ENCODE measurements at places on chromosomes 12 and 14. TPM values are rescaled to one million over a fixed set of nuclear protein-coding genes. Genes with fewer than 3 reads are reported as not detected.

- no peaks in the 10 kb centered on the region for H3K36me3 ChIP-seq
- peak; percentile 16 for DNase-seq
- H3K27me3 ChIP-seq = no peaks in the 10 kb centered on the region
- no peaks in the 10 kb centered on the region for H3K4me1 ChIP-seq
Measured at GRCh38 chr12:41465526-41465925, 277.4 kb downstream of the PDZRN4 start.

DNA sequence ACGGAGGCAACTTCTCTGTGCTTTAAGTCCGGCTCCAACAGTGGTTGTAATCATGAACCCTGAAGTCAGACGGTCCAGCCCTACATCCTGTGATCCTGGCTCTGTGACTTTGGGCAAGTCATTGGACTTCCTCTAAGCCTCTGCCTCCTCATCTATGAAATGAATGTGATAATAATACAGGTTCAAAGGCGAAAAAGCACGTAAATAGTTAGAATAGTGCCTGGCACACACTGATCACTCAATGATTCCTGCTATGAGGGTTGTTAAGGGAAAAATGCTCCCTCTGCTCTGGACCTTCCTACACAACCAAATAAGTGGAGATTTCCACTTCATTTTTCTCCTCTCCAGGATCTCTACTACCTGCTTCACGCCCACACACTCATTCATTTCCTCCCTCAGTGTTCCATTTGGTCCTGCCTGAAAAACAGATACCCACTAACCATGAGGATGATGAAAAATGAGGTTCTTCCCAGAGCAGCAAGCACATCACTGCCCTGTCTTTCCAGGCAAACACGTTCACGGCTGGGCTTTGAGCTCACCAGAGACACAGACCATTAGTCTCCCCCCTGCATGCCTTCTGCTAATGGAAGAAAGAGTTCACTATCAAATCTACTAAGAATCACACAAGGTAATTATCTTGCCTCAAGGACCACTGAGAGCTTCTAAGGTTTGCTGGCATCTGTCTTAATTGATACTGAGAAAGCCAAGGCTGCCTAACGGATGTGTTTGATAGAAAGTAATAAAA is 13.2 kb downstream of the NUAK1 start:
- no peak for DNase-seq
- no peak overlapping the region for H3K4me3 ChIP-seq
- no peaks in the 10 kb centered on the region for H3K27me3 ChIP-seq
- H3K4me1 ChIP-seq = peaks cover 14% of the 10 kb centered on the region
- no peaks in the 10 kb centered on the region for H3K36me3 ChIP-seq

MANSC1 gene
- 1.9 TPM for polyA plus RNA-seq

DNA sequence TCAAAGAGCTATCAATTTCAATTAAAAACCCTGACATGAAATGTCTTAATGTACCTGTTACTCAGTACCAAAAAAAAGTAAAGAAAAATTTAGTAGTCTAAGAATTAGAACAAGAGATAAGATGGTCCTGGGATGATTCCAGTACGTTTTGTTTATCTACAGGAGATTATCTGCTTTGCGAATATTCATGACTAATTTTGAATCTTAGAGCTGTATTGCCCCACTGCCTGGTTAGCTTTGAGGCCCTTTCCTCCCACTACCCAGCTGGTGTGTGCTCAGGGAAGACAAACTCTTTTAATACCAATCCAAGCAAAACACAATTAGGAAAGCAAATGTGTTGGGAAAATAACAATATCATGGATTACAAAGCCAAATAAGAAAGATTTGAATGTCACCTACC is 263.5 kb downstream of the FOXG1 start:
- H3K4me3 ChIP-seq = no peak overlapping the region
- peak; percentile 59 for DNase-seq
- H3K4me1 ChIP-seq = peaks cover 7% of the 10 kb centered on the region
- no peaks in the 10 kb centered on the region for H3K36me3 ChIP-seq
- H3K27me3 ChIP-seq = no peaks in the 10 kb centered on the region
- no peak overlapping the region for H3K27ac ChIP-seq

DNA sequence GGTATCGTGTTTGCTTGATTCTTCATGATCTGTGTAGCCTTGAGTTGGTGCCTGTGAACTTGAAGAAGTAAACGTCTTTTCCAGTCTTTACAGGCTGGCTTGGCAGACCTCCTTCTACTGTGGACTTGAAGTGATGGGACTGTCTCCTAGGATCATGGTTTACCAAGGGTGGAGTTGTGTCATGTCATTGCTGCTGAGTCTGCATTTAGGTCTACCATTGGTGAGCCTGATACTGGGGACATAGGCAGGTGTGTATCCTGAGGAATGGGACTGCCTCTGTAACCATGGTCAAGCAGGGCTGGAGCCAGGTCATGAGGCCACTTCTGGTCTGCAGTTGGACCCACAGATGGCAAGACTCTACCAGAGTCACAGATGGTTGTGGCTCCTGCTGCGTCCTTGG is 20.7 kb upstream of the PPP1R12A start:
- no peaks in the 10 kb centered on the region for H3K4me1 ChIP-seq
- no peak overlapping the region for H3K4me3 ChIP-seq
- no peaks in the 10 kb centered on the region for H3K36me3 ChIP-seq
- H3K27me3 ChIP-seq = no peaks in the 10 kb centered on the region

- no peaks in the 10 kb centered on the region for H3K4me1 ChIP-seq
- H3K36me3 ChIP-seq = peaks cover 11% of the 10 kb centered on the region
- no peaks in the 10 kb centered on the region for H3K27me3 ChIP-seq
- no peak overlapping the region for H3K4me3 ChIP-seq
- no peak for DNase-seq
Measured at GRCh38 chr12:123164222-123164621, 13.3 kb upstream of the PITPNM2 start.

DNA sequence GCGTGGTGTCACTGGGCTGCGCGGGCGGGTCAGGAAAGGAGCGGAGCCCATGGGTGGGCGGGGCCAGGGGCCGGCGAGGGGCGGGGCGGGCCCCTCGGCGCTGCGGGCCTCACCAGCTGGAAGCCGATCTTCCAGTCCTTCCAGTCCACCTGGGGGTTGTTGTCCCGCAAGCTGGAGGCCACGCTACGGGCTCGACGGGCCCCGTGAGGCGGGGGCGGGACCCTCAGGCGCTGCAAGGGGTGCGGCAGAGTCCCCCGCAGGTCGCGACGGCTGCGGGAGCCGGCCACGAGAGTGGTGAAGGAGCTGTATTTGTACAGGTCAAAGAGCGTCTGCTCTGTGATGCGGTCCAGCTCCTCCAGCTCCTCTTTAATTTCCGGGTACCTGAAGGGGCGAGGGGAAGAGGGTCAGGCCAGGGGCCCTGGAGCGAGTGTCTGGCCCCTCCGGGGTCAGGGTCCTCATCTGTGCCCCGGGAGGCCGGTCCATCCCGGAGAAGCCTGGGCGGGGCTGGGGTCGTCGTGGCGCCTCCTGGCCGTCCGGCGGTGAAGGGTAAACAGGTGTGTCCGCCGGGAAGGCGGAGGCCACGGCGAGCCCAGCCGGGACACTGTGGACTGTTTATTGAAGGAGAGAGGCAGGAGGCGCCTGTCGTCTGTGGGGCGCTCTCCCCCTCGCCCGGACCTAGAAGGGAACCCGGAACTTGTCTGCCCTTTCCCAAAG is 11.9 kb downstream of the SCNN1A start:
- H3K27ac ChIP-seq = peak overlapping the region; percentile 4
- peaks cover 7% of the 10 kb centered on the region for H3K4me1 ChIP-seq
- DNase-seq = peak; percentile 28
- H3K27me3 ChIP-seq = no peaks in the 10 kb centered on the region
- H3K4me3 ChIP-seq = peak overlapping the region; percentile 50

CLEC4C gene
- not detected for polyA plus RNA-seq

CD69 gene
- polyA plus RNA-seq = not detected

TAS2R30 gene
- polyA plus RNA-seq = not detected

DNA sequence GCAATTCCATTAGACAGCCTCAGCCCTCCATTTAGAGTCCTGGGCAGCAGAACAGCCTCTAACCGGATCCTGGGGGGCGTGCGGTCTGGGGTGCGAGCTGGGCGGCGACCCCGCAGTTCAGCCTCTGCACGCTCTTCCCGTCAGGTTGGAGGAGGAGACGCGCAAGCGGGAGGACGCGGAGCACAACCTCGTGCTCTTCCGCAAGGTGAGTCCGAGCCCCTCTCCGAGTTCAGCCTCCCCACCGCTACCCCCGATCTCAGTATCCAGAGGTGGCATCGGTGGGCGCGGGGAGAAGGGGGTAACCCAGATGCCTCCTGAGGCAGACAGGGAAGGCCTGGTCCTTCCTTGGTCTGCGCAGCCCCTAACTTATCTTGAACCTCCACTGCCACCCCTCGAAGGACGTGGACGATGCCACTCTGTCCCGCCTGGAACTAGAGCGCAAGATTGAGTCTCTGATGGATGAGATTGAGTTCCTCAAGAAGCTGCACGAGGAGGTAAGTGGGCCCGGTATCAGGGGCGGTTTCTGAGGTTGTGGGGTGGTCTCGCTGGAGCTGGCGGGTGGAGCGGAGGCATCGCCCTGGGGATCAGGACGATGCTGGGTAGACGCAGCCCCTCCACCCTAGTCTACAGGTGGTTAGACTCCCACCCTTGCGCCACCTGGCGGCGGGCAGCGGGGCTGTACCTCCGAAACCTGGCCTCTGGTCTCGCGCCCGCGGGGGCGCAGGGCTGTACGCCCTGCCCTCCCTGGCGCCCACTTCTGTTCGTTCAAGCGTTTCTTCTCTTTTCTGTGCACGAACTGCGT is 1.3 kb downstream of the PRPH start:
- DNase-seq = no peak
- H3K4me1 ChIP-seq = peaks cover 7% of the 10 kb centered on the region
- H3K4me3 ChIP-seq = no peak overlapping the region
- peaks cover 61% of the 10 kb centered on the region for H3K27me3 ChIP-seq
- no peaks in the 10 kb centered on the region for H3K36me3 ChIP-seq
- H3K27ac ChIP-seq = no peak overlapping the region

MSRB3 gene
- polyA plus RNA-seq = 35.7 TPM

OR4K2 gene
- not detected for polyA plus RNA-seq

DNA sequence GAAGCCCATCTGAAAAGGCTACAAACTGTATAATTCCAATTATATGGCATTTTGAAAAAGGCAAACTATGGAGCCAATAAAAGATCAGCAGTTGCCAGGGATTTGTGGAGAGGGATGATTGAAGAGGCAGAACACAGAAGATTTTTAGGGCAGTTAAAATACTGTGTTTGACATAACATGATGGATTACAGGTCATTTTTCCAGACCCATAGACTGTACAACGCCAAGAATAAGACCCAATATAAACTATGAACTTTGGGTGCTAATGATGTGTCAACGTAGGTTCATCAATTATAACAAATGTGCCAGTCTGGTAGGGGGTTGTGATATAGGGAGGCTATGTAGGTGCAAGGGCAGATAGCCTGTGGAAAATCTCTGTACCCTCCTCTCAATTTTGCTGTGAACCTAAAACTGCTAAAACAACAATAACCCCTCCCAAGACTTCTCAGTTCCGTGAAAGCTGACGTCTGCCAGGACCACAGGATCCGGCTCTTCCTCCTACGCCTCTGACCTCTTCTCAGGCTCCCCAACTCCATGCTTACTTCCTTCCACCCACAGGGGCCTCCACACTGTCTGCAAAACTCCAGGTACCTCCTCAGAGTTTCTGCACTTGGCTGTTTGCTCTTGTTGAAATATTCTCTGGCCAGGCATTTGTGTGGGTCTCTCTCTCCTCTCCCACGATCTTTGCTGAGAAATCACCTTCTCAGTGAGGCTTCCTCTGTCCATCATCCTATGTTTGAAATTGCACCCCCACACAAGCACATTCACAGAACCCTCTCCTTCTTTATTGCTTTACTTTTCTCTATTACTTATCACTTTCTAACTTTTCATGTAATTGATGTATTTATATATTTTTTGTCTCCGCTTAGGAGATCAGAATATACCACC is 131.4 kb downstream of the BBS10 start:
- no peaks in the 10 kb centered on the region for H3K27me3 ChIP-seq
- DNase-seq = no peak

- peaks cover 93% of the 10 kb centered on the region for H3K27me3 ChIP-seq
- no peaks in the 10 kb centered on the region for H3K4me1 ChIP-seq
- DNase-seq = no peak
- H3K4me3 ChIP-seq = no peak overlapping the region
Measured at GRCh38 chr14:100724536-100724935, 2.2 kb upstream of the DLK1 start.

BCAT1 gene
- polyA plus RNA-seq = 21.3 TPM

- peaks cover 65% of the 10 kb centered on the region for H3K36me3 ChIP-seq
- no peak overlapping the region for H3K4me3 ChIP-seq
- H3K27ac ChIP-seq = peak overlapping the region; percentile 27
- H3K4me1 ChIP-seq = peaks cover 41% of the 10 kb centered on the region
- DNase-seq = no peak
Measured at GRCh38 chr12:57092529-57092862, 3.6 kb downstream of the NAB2 start.

TESPA1 gene
- not detected for polyA plus RNA-seq

DNA sequence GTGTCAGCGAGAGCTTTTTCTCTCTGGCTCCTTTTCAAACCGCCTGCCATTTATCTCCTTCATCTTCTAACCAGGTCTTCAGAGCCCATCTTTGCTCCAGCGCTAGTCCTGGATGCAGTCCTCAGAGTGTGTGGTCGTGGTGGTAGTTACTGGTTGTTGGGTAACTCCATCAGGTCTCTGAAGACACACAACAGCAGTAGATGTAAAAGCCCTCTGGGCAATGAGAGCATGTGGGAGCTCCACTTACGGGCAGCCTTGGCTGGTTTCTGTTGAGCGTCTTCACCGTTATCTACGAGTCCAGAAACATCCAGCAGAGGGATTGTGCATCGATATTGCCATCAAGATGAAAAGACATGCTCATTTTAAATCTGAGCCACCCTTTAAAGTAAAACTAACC is 61.2 kb downstream of the FBXL14 start:
- no peak for DNase-seq
- H3K36me3 ChIP-seq = no peaks in the 10 kb centered on the region
- H3K27ac ChIP-seq = no peak overlapping the region

DNA sequence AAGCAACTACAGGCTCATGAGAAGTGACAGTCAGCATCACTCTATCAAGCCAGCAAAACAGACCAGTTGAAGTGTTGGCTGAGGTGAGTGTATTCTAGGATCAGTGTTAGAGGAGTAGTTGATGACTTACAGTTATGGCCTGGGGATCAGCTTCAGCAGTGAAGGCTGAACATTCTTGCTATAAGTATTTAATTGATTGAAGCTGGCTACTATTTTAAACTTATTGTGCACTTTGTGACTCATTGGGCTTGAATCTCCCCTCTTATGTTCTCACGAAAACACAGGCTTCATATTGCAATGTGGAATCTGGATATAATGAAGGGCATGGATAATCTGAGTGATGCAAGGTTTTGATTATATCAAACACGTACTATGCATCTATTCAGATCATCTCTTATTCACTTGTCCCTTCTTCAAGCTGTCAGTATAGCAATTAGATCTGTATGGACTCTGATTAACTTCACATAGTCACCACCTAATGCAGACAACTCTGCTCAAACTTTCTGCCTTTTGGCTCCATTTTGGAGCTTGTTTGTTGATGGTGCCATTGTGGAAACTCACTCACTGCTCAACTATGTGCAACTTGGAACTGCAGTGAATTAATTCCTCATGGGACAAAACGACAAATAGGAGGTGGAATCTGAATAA is 309.2 kb downstream of the SLC16A7 start:
- peaks cover 5% of the 10 kb centered on the region for H3K4me1 ChIP-seq
- no peaks in the 10 kb centered on the region for H3K27me3 ChIP-seq
- H3K27ac ChIP-seq = peak overlapping the region; percentile 53
- H3K4me3 ChIP-seq = no peak overlapping the region
- H3K36me3 ChIP-seq = no peaks in the 10 kb centered on the region
- peak; percentile 74 for DNase-seq

GRCh38 chr12:101939856-101940265 is 62.5 kb downstream of the DRAM1 start:
- peak; percentile 83 for DNase-seq
- H3K4me3 ChIP-seq = no peak overlapping the region
- no peaks in the 10 kb centered on the region for H3K36me3 ChIP-seq
- H3K27ac ChIP-seq = no peak overlapping the region
- peaks cover 13% of the 10 kb centered on the region for H3K4me1 ChIP-seq

GRCh38 chr12:105706321-105706972 is 376.0 kb downstream of the C12orf75 start:
- H3K4me3 ChIP-seq = no peak overlapping the region
- H3K4me1 ChIP-seq = peaks cover 5% of the 10 kb centered on the region
- peaks cover 7% of the 10 kb centered on the region for H3K27me3 ChIP-seq
- H3K36me3 ChIP-seq = no peaks in the 10 kb centered on the region
